ENCODE measurements at places on chromosomes 6 and 20.

- DNase-seq: no peak
Measured at GRCh38 chr6:4209196-4209595, 73.8 kb upstream of the ECI2 start.

DNA sequence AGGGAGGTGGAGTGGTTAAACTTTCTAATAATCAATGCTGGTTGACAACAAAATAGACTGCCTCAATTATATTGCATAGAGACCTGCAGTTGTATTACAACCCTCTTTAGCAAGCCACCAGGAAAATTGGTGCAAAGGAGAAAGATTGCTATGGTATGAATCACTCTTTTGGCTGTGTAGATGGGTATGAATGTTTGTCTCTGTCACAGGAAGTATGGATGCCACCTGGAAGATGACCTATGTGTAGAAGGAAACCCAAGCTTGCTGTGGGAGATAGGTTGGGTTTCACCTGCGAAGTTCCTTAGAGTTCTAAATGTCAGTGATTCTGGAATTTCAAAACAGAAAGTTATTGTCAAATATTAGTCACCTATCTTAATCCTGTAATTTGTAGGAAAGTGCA, 134.6 kb downstream of the SOBP start:
- DNase-seq: no peak

GRCh38 chr20:23614163-23614562, 8.4 kb upstream of the CST9 start:
- no peak for DNase-seq

DNA sequence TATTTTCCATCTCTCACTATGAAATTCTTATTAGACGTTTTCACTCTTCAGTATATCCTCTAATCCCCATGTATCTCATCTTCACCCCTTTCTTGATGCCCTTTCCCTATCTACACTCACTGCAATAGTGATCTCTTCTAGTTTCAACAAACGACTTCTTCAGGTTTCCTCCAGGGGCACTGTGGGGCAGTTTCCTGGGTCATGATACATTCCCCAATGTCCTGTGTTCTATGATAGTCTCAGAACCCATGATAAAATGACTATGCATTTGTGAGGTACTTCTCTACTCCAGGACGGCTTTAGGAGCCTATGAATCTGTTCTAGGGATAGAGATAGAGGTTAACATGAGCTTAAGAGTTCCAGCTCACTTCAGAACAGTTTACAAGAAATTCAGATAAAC, 183.3 kb downstream of the FOXC1 start:
- no peak for DNase-seq

DNA sequence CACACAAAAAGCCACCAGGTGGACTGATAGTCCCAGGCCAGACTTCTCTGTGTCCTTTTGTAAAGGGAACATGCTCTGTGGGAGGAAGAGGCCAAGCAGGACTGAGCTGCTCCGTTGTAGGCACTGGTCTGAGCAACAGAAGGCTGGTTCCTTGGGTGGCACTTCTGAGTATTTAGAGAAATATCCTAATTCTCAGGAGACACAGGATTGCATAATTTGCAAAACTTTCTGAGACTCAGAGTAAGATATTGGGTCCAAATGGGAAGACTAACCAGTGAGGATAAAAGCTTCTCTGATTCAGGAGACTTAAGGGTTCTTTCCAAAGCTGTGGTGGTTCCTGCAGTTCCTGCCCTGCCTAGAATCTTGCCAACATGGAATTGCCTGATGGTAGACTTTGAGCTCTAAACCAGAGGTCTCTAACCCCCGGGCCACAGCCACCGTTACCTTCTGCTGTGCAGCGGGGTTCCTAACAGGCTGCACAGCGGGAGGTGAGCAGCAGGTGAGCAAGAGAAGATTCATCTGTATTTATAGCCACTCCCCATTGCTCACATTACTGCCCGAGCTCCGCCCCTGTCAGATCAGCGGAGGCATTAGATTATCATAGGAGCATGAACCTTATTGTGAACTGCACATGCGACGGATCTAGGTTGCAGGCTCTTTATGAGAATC, 107.0 kb downstream of the OLIG3 start:
- no peak for DNase-seq

DNA sequence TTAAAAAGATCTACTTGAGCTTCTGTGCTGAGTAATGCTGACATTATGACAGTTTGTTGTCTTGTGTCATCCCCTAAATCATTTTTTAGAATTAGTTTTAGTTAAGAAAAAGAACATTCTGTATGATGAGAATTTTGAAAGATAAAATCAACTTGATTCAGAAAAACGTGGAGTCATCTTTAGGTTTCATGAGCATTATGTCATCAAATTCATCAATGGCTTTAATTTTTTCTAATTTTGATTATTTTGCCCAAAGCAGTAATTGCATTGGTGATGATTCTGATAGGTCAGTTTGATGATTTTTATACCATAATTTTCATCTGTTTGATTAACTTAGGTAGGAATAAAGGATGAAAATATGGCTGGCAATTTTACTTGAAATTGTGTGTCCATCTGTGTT, 26.6 kb upstream of the ADGRF4 start:
- no peak for DNase-seq

- DNase-seq: no peak
Measured at GRCh38 chr6:25064006-25064405, 128.2 kb upstream of the RIPOR2 start.

- no peak for DNase-seq
Measured at GRCh38 chr6:45979311-45979710, 36.3 kb downstream of the CLIC5 start.

- DNase-seq: no peak
Measured at GRCh38 chr6:113414511-113414910, 442.6 kb upstream of the MARCKS start.

- no peak for DNase-seq
Measured at GRCh38 chr20:19858466-19859371, 100.7 kb downstream of the RIN2 start.

- DNase-seq: no peak
Measured at GRCh38 chr6:150749091-150749670, 116.3 kb upstream of the MTHFD1L start.

- DNase-seq: no peak
Measured at GRCh38 chr6:134698228-134698627, 251.7 kb downstream of the ALDH8A1 start.

Measured in stimulated activated CD8-positive, alpha-beta memory T cell treated with anti-CD3 and anti-CD28 coated beads, Interleukin-15, amount 100 ng/mL, for 48 hours (primary cell).